ENCODE measurements at places on chromosomes 2 and 18.

- no peak for DNase-seq
Measured at GRCh38 chr2:170824526-170825015, 7.9 kb downstream of the GAD1 start.

- no peak for DNase-seq
Measured at GRCh38 chr2:109070290-109070689, 58.7 kb upstream of the SH3RF3 start.

DNA sequence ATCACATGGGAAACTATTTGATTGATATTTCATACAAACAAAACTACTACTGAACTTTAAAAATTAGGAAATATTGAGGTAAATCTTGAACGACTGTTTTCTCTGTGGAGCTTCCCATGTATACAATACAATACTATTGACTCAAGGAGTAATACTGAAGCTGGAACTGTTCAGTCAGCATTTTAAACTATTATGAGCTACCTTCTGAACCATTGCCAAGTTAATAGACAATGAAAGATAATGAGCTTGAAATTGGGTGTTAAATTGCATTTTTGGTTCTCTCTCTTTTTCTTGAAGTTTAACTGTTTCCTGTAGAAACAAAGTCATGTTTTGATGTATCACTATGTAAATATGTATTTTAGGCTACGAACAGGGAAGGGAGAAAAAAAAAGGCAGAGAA, 569.2 kb downstream of the ZEB2 start:
- DNase-seq = no peak

- DNase-seq = no peak
Measured at GRCh38 chr2:181152226-181152625, 171.8 kb downstream of the UBE2E3 start.

DNA sequence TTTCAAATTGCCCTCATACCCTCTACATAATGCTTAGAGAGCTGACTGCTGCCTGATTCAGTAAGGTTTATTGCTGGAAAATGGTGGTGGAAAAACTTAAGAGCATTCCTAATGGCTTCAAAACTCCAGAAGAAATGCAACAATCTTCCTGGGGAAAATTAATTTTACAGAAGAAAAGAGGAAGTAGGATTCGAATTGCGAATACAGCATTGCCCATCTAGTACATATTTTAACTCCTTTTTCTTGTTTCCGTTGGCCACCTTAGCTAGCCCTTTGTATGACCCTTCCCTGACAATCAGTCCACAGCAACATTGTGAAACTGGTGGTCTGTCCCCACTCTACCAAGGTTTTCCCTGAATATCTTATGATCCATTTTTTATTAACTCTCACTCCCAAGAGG, 224.7 kb downstream of the MTX2 start:
- no peak for DNase-seq

- no peak for DNase-seq
Measured at GRCh38 chr2:226295123-226295522, 504.5 kb downstream of the IRS1 start.

GRCh38 chr2:193679847-193680246, 1485.1 kb upstream of the TMEFF2 start:
- DNase-seq = no peak

- peak; percentile 67 for DNase-seq
Measured at GRCh38 chr18:12327510-12328178, 19.6 kb downstream of the TUBB6 start.

DNA sequence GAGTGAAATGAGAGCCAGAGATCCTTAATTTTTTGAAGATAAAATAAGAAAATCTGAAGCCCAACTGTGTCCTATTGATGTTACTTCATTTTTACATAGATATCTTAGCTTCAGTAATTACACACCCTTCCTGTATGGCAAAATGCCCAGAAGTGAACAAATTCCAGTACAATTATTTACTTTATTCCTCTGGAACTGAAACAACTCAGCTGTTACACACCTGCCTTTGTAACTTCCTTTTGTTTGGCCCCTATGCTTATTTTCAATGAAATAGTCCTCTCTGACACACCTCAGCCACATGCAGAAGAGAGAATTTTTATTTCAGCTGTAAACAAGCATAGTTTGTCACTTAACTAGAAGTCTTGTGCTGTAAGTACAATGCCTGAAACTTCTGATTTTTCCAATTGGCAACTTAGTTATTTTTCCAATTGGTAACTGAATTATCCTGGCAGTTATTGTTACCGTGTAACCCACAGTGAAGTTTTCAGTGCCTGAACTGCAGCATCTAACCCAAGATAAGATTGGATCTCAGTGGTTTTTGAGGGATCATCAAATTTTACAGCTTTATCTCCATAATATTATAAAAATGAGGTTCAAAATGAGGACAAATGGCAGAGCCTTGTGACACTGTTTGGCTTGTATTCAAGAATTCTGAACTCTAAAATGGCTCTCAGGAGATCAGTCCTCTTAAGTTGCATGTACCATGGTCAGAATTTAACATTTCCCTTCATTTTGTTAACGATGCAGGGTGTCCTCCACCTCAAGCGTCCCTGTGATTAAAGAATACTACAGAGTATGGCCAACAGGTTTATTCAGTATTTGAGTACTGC, 82.6 kb downstream of the PKP4 start:
- no peak for DNase-seq

DNA sequence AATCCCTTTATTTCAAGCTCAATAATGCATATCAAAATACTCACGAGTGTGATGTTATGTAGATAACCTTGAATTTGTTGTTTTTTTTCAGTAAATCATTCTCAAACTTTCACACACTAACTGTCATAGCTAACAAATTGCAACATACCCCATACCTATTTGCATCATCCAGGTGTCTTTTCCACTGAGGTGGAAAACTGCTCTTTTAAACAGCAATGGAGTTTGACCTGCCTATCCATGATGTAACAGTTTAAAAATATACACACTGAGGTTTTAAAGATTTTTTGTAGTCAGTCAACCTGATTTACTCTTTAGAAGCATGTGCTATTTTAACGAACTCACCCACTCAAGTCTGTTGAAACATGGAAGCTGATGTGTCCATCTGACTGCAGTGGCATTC, 298.7 kb downstream of the RND3 start:
- no peak for DNase-seq

- DNase-seq = no peak
Measured at GRCh38 chr18:52670896-52671295, 330.9 kb downstream of the DCC start.

GRCh38 chr2:121838551-121838950, 83.1 kb downstream of the TSN start:
- DNase-seq = no peak

DNA sequence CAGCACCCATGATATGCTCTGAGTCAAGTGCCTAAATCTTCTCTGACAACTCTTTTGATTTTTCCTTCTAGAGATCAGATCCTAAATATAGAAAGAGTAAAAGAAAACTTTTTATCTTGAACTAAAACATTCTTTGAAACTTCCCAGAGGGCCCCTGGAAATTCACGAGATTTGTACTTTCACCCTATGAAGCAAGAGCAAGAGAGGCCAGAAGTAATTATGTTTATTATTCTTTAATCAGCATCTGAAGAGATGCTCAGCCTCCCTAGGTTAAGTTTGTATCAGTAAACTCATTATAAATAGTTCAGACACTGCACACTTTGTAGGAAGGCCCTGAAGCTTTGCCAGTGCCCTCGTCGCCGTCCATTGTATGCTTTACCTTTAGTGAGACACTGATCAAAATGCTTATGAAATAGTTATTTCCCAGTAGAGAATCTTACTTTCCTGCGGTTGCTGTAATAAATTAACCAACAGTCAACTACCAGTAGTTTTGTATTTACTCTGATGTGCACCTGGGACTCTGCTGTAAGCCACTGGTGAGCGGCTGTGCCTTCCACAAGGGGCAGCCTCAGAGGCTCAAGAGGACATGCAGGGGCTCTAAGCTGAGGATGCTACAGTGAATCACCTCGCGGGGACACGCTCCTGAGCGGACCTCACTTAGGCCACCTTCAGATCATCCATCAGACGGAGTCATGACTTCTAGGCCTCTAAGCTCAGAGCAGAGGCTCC, 71.9 kb downstream of the BIN1 start:
- DNase-seq = no peak

GRCh38 chr18:40911582-40912254, 1043.3 kb upstream of the PIK3C3 start:
- DNase-seq = no peak

DNA sequence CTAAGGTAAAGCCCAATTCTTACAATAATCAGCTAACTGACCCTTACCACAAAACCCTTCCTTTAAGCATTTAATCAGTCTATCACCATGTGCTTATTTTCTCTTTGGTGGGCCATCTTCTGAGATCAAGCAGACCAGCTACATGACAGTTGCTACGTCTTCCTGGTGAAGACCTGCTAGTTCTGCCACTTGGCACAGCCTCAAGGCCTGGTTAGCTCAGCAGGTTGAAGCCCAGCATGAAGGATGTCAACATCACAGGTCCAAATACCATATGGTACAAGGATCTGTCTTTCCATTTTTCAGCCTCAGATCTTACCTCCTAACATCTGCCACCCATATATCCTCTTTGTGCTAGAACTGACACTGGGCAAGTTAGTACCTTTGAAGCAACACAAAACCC, 636.9 kb downstream of the LRP1B start:
- DNase-seq = no peak

DNA sequence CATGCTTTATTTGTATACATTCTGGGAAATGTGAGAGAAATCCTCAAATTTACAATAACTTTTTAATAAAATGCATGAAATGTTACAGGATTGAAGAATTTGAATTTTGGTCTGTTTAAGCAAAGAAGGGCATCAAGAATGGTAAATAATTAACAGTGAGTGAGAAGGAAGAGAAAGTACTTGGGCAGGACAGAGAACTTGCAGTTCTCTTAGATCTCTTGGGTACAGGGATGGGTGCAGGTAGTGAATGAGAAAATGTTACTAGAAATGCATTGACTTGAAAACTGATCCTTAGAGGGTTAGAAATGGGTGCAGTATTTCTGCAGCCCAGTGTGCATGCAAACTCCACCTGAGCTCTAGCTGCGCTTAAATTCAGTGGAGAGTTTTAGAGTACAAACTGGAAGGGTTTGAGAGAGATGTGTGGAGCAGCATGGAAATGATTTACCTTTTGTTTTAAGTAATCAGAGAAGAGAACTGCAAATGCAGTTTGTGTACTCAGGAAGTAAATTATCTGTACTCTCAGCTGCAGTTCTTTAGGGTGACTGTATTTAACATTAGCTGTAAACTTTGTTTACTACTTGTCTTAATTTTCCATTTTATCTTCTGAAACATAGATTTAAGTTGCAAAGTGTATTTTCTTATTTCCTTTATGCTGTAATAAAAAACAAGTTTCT, 51.0 kb upstream of the RAB27B start:
- no peak for DNase-seq

GRCh38 chr2:33526132-33526531, 49.7 kb downstream of the RASGRP3 start:
- DNase-seq = no peak

DNA sequence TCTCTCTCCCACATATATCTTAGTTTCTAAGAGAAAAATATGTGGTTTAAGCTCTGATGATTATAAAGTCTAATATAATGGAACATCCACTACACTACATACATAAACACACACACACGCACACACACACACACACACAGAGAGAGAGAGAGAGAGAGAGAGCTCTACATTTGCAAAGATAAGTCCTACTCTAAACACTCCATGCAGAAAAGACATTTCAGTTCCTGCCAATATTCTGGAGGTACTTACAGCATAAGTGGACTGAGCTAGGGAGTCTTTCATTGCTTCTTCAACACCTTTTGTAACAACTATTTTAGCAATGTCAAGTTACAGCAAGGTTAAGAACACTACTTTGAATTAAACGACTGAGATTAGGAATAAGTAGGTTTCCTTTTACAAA, 80.1 kb downstream of the FIGN start:
- no peak for DNase-seq
